ENCODE measurements at places on chromosomes 2 and 18.
A peak's percentile ranks its signal among the peaks of the same experiment; 100 is the strongest.

- no peak for DNase-seq
Observed at GRCh38 chr2:18626958-18627650, 37.7 kb upstream of the NT5C1B start.

DNA sequence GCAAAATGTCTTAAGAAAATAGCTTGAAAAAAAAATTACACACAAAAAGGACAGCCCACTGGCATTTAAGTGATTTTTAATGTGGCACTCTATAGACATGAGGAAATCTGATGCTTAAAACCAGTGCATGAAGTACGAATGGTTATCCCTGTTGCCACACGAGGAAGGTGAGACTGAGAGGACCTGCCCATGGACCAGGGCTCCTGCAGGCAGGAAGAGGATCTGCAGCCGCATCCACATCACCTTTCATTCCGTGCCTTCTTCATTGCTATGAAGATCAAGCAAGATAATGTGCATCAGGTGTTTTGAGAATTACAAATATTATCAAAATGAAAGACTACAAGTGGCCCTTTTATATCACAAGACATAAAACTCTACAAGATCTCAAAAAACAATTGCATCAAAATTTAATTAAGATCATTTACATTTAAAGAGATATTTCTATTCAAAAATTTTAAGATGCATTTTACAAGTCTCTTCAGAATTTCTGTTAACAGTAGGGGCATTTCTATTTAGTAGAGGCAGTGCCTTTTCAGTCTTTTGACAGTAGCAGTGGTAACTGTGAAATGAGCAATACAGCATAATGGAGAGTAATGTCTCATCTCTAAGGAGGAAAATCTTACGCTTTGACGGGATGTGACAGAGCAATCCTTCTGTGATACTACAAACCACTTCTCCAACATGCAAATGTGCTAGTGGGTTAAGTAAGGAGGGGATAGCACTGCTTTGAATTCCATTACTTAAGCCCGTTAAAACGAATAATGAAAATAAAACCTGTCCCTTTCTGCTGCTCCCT, 83.4 kb downstream of the SLC5A7 start:
- DNase-seq, result peak; percentile 11

- DNase-seq, result peak; percentile 42
Observed at GRCh38 chr18:60413944-60414547, 41.5 kb upstream of the MC4R start.

GRCh38 chr2:24083567-24084385, 858 bp downstream of the TP53I3 start:
- DNase-seq, result peak; percentile 86

DNA sequence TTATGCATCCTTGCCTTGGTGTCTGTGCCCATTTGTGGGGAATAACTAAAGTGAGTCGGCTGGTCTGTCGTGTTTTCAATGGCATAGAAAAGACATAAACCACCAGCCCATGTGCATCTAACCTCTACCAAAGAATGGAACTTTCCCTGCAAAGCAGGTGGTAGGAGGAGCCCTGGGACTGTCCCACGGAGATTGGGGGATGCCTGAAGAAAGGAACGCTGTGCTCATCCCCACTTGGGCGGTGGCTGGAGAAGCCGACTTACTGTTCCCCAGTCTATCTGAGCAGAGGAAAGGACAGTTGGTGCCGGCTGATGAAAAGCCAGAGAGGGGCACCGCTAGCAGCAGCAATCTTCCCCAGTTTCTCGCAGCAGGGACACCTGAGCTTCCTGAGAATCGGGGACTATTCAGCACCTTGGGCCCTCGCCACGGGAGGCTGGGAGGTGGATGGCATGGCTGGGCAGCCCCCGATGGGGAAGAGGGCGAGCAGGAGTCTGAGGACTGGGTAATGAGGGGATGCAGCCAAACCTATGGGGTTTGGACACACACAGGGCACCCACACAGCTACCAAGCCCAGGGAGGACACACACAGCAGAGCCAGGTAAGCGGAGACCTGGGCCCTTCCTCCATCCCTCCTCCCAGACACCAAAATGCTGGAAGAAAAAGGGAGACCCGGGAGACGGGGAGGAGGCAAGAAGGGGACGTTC, 53.7 kb upstream of the AGAP1 start:
- DNase-seq, result no peak

DNA sequence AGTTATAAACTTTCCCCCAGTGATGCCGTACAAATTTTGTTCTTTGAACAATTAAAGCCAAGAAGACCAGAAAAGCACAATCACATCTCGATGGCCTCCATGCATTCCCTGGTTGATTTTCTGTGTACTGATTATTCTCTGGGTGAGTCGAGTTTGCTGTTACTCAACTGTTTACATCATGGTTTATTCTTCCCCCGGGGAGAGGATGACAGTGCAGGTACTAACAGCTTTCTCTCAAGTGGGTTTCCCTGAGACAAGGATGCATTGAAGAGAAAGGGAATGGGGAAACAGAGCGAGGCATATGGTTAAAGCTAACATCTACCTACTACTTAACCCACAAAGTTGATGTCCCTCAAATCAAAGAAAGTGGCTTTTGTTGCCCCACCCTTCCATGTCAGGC, 410.8 kb upstream of the FANCL start:
- DNase-seq, result peak; percentile 50

All from ELR (cell line).